SHP77 (cell line): ENCODE measurements at places on chromosomes 2 and 18.

GRCh38 chr2:50614056-50614455 is 417.9 kb downstream of the NRXN1 start:
- no peak for DNase-seq

- DNase-seq = no peak
Measured at GRCh38 chr2:239793086-239793485, 232.1 kb downstream of the NDUFA10 start.

DNA sequence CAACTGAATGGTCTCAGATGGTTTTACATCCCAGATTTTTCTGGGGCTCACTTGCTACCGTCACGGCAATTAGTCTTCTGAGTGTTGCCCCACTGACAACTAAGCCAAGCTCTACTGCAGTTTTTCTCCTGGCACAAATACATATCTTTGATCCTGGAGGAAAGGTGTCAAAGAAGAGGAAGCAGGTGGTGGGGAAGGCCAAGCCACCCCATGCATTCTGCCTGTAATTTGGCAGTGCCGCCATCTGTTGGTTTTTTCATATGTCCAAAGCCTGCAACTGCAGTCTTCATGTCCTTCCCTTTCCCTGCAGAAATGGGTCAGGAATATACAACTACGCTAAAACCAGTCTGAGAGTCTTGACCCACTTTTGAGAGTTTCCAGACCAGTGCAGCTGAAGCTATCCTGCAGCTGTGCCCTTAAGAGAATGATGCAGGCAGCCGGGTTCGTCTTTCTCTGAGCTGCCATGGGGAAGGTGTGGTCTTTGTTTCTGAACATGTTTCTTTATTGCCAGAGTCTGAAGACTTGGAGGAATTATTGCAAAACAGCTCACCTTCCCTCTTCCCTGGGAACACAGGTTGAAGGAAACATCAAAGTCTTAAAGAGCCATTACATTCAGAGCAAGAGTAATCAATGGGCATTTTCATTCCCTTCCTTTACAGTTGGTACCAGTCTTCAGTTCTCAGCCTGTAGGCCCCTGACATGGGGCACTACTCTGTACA is 71.8 kb upstream of the ATL2 start:
- DNase-seq = no peak

- no peak for DNase-seq
Measured at GRCh38 chr2:221466744-221467143, 105.4 kb downstream of the EPHA4 start.

- no peak for DNase-seq
Measured at GRCh38 chr2:33433279-33434235, 42.9 kb upstream of the RASGRP3 start.
